A673 (cell line): ENCODE measurements at places on chromosomes 3 and 15. TPM values are rescaled to one million over a fixed set of nuclear protein-coding genes. Genes with fewer than 3 reads are reported as not detected.

DNA sequence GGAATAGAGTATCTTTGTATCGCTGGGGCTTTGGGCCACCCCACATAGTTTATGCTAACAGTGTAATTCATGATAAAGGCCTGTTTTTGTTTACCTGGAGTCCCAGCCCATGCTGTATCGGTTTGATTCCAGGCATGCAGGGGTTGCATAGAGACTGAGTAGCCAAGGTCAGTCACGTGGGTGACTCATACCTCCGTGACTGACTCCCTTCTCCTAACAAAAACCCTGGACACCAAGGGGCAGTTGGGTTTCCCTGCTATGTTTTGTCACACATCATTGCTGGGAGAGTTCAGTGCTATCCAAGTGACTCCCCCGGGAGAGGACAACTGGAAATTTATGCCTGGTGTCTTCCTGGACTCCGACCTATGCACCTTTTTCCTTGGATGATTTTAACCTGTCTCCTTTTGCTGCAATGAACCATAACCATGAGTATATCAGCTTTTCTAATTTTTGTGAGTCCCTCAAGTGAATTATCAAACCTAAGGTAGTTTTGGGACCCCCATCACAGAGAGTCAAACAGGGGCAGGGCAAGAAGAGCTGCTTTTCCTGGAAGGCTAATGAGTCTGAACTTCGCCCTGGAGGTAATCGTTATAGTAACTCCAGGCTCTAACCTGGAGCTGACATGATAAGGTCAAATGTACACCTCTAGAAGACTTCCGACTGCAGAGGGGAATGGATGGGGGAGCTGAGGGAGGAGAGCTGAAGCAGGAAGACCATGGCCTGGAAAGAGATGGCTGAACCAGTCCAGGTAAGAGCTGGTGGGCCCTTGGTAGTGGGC is 57.0 kb downstream of the SRGAP3 start:
- DNase-seq: no peak

- peak; percentile 70 for DNase-seq
Measured at GRCh38 chr3:156761007-156761406, 65.1 kb upstream of the LEKR1 start.

Gene LCMT2
- total RNA-seq: 14.3 and 17.2 TPM in 2 replicates

Gene SUSD5
- total RNA-seq: 0.97 and 1.0 TPM in 2 replicates

- no peak for DNase-seq
Measured at GRCh38 chr15:100005715-100006114, 272.5 kb upstream of the LYSMD4 start.

- DNase-seq: no peak
Measured at GRCh38 chr3:42544492-42545283, 37.1 kb downstream of the SEC22C start.

DNA sequence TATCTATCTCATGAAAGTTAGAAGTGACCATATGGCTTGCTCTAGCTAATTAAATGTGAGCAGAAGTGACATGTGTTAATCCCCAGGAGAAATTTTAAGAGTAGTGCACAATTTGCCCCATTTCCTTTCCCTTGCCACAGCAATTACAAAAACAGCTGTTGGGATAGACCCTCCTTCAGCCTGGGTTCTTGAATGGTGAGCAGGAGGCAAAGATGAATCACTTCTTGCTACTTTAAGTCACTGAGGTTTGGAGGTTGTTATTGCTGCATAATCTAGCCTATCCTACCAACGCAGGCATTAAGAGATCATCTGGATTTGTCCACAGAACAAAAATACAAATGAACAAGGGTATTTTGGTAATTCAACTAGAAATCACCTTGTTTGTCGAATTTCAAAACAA is 51.7 kb upstream of the CAPN7 start:
- DNase-seq: no peak

GRCh38 chr3:47123857-47124256 is 40.1 kb downstream of the SETD2 start:
- DNase-seq: no peak

Gene CORO2B
- 3.8 and 4.4 TPM in 2 replicates for total RNA-seq

Gene RYR3
- not detected in 2 replicates for total RNA-seq

DNA sequence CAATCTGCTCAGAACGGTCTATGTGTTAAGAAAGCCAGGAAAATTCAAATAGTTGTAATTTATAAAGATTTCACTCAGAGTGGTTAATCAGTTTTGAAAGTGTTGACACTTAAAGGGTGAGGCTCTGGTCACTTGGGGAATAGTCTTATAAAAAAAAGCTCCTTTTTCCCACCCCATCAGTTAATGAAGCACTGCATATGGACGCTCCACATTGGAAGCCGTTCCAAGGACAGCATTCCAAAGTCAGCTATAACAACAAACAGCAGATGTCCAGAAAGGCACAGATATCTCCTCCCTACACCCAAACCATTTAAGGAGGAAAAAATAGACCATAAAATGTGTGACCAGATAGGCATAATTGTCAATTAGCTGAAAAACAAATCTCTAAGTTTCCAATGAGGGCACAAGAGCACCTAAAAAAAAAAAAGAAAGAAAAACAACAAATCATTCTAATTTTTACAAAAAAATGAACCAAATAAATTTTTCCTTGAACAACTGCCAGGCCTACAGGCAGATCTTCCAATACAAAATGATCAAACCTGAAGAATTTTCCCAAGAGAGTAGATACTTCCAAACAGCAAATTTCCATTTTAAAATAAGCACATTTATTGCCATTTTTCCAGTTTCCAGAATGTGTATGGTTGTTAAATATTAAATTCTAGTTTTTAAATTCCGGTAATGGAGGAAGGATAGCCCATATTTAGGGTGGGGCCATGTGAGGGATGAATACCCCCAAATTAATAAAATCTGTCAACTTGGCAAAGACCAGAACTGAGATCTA is 198.3 kb downstream of the ERC2 start:
- no peak for DNase-seq

DNA sequence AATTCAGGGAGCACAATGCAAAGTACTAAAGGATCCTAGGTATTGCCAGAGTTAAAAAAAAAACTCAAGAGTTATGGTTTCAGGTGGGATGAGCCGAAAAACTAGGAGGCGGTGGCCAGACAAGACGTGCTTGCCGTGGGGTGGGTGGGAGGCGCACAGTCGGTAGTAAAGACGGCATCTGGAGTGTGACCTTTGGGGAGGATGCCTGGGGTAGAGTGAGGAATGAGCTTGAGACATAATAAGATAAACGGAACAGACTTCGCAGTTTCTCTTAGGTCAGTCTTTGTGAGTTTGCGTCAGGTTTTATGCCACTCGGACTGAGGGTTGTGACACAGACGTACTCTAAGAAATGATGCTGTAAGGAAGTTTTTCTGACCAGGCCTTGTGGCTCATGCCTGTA is 139.6 kb downstream of the LRRK1 start:
- no peak for DNase-seq

GRCh38 chr15:65638109-65638508 is 16.4 kb downstream of the SLC24A1 start:
- DNase-seq: no peak

Gene GOLGA6L10
- 2.6 and 3.1 TPM in 2 replicates for total RNA-seq

DNA sequence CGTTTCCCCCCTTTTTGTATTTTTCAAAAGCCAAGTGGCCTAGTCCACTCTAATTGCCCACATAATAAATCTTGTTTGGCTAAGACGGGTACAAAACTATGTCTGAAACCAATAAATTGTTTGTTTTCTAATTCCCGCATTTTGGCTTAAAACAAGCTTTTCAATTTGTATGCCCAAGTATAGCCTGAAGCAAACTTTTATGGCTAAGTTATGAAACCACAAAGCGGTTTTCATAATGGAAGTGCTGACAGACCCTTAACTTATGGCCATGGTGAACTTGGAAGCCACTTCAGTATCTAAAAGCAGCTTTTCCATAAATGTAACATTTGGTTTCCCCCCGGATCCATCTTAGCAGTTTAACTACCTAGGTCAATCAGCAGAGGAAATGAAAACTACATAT is 29.9 kb upstream of the POLR2M start:
- no peak for DNase-seq

Gene GOLGA6D
- total RNA-seq: 0.13 TPM in 1 of 2 replicates, not detected in the other

- DNase-seq: peak; percentile 57
Measured at GRCh38 chr3:141796081-141796888, 33.1 kb downstream of the GRK7 start.

Gene SLC15A2
- 18.2 and 33.3 TPM in 2 replicates for total RNA-seq

- no peak for DNase-seq
Measured at GRCh38 chr15:45780352-45780751, 145.5 kb downstream of the SQOR start.

DNA sequence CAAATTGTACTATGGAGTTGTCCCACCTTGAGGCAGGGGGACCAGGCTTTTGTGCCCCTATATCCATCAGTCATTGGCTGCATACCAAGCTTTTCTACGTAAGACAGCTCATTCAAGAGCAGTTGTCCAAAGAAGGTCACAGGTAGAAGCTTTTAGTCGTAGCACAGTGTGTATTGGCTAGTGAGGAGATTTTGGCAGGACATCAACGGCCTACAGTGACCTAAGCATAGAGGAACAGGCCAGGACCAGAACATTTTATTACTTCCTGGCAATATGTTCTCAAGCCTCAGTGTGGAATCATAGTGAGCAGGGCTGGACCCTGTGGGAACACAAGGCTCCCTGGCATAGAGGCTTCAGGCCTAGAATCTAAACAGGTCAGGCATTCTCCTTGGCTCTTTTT is 105.4 kb upstream of the ANKRD28 start:
- DNase-seq: no peak

GRCh38 chr3:162332344-162332743 is 835.7 kb downstream of the OTOL1 start:
- no peak for DNase-seq

DNA sequence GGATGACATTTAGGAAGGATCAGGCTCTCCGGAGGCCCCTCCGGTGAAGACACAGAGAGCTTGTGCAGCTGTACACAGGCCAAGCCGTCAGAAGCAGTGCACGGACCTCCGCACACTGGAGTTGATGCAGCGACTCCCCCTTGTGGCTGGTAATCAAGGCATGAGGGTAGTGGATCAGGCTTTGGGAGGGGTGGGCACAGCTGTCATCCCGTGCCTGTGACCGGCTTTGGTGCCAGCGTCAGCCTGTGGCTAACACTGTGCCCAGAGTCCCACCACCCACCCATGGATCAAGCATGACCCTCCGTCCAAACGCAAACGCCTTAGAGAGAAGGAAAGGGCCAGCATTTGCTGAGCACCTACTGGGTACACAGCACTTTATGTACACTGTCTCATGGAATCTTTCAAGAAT is 8.2 kb upstream of the GRIP2 start:
- peak; percentile 85 for DNase-seq

Gene PP2D1
- not detected in 2 replicates for total RNA-seq

- DNase-seq: no peak
Measured at GRCh38 chr3:159102001-159102400, 300.1 kb downstream of the MFSD1 start.

Gene COL8A1
- 2.5 and 2.7 TPM in 2 replicates for total RNA-seq

GRCh38 chr15:100859970-100860828 is 19.4 kb upstream of the ALDH1A3 start:
- DNase-seq: no peak

DNA sequence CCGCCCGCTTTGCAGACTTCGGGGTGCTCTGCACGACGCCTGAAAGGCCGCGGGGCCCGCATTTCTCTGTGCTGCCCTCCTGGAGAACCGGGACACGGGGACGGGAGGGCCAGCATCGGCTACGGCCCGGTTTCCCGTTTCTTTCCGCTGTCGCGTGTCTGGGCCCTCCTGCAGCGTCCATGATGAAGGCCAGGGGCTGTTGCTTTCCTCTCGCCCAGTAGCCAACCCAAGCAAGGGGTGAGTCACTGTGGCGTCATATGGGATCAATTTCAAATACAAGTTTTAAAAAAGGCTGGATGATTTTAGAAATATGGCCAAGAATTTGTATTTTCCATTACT is 435 bp downstream of the SLC35G2 start:
- peak; percentile 69 for DNase-seq

DNA sequence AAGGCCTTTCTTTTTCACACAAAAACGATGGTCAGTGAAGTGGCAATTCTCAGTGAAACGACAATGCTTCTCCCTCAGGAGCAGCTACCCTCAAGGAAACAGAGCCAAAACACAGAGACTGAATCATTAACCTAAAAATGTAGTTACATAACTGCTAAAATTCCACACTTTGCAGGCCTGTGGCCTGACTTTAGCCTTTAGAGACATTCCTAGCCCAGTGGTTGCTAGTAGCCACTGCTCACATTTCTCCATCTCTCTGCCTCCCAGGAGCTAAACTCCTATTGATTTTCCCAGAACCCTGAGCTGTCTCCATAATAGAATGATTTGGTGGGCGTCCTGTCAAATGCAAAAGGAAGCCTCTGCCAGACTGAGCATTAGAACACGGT is 630.1 kb upstream of the KCNMB2 start:
- no peak for DNase-seq

DNA sequence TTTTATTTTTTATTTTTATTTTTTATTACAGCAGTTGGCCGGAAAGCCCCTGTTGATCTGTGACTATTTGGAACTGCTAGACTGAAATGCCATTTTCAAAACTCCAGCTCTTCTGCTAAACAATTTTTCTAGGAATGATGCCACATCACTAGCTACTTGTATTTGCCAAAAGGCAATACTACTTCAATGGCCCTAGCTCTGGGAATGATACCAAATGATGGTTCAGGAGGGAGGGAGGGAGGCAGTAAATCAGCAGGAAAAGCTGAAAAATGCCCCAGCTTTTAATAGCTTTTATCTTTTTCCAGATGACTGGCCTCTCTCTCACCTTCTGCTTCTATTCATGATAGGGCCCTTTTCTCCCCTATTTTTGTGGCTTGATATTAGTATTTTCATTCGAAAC is 2.6 kb upstream of the CHL1 start:
- DNase-seq: no peak

Gene FGF12
- 2.1 and 2.3 TPM in 2 replicates for total RNA-seq

DNA sequence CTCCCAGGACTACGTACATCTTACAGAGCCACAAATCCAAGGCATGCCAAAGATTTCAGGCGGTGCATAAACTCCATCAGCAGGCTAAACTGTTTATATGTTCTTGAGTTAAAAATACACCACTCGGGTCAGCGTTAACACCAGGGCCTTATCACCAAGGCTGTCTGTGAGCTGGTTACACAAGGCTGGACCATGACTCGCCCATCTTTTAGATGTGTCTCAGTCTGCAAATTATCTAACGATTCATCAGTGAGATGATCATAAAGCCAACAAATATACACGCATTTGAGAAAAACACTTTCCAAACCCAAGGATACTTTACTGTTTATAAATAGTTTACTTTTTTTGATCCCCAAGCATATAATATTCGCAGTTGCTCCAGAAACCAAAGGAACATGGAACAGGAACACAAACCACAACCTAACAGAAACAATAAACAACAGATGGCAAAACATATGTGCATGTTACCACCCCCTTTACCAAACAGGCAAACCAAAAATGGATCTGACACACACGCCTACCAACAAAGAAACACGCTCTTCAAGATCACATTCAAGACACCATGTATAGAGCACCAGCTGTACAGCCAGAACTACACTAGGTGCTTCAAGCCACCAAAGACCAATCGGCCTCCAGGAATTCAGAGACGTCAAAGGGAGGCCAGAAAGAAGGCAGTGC is 15.4 kb downstream of the LRIG1 start:
- DNase-seq: no peak

DNA sequence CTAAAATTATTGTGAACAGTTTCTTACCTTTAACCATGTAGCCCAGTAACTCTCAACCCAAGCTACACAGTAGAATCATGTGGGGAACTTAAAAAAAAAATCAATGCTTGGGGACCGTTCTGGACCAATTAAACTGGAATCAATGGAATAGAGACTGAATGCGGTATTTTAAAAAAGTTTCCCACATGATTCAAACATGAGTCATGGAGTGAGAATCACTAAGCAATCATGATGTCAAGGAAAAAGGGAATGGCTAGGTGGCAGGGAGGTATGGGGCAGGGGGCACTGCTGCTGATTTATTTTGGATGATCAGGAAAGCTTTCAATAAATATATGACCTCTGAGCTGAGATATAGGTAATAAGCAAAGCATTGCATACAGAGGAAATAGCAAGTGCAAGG is 250.5 kb upstream of the RORA start:
- DNase-seq: no peak
